ENCODE measurements at places on chromosomes 11 and 22.

- no peak for DNase-seq
Observed at GRCh38 chr22:37641561-37641949, 2.1 kb downstream of the SH3BP1 start.

GRCh38 chr11:108662700-108663099 lies 2.2 kb upstream of the DDX10 start:
- no peak for DNase-seq

DNA sequence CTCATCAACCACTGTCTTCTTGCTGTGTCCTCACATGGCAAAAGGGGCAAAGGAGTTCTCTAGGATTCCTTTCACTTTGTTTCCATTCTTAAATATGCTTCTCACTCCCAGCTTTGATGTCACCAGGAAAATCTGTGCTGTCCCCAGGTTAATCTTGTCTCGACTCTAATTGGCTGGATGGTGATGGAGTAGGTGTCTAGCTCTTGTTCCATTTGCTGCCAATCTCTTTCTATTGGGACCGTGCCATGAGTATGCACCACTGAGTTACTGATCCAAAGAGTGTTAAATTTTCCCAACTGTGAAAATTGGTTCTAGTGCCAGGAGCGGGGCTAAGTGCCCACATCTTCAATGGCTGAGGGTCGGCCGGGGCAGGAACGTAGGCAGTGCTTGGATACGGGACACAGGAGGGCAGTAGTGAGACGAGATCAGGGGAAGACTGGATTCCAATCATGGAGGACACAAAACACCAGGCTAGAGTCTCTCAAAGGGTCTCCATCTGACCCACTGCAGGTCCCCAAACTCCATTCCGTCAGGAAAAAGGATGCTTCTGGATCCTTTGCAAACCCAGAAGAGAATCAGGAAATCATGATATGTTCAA lies 47.7 kb upstream of the CSNK2A3 start:
- no peak for DNase-seq

DNA sequence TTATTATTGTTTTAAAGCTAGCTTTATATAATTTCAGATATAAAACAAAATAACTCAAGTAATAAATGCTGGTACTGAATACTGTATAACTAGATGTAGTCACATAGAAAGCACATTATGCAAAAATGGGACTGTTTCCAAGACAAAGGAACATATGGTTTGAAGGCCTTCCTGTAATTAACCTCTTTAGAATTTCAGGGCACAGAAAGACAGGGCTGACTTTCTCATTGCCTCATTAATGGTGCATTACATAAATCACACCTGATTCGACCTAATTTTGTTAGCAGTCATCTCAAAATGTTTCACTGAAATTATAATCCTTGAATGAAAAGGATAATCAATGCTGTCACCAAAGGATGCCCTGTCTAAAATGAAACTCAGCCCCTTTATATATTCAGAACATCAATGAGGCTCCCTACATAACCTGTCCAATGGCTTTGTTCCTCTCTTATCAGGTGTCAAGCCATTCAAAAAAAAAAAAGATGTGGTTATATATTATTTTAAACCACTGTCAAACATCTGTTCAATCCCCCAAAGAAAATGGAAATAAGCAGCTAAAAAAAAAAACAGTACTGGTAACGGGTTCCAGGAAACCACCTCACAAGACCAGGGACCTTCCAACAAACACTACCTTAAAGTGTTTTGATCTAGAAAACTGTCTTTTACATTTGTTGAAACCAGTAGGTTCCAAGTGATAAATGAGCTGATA lies 77.4 kb downstream of the FAM168A start:
- DNase-seq, result no peak

DNA sequence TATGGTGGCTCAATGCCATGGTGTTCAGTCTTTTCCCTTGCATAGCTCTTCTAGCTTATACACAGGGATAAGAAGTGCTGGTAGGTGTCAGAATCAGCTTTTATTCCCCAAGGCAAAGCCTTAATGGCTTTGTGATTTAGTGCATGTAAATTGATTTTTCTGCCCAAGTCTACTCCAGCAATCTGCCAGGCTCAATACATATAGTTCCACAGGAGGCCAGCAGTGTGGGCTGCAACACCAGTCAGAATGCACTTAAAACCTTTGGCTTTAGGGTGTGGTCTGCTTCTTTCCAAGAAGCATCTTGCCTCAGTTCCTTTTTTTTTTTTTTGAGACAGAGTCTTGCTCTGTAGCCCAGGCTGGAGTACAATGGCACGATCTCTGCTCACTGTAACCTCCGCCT lies 14.5 kb upstream of the CAPRIN1 start:
- no peak for DNase-seq

DNA sequence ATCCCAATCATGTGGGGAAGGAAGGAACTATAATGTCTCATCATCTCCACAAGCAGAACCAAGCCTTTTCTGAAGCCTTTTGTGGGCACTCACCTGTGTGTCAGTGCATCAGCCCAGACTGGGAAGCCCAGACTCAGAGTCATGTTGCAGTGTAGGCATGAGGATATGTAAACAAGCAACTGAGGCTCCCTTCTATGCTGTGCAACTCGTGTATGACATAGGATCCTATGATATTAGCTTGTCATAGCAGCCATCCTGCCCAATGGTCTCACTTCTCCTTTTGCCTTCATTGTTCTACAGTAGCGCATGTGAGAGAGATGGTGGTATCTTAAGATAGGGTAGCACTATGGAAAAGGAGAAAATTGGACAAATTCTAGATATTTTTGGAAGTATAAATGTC lies 103.4 kb upstream of the OLFML1 start:
- no peak for DNase-seq

DNA sequence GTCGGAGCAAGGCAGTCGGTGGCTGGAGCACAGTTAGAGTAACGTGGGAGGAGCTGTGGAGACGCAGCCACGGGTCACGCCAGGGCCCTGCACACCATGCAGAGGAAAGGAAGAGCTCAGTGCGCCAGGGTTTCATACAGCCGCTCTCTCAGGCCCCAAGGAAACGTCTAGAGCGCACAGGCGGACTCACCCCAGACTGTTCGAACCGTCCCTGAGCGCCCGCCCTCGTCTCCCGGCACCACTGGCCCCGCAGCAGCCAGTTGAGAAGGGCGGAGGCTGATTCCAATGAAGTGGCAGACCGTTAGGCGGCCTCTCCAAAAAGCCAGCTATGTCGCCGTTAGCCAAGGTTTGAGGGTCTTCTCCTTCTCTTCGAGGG lies 483 bp upstream of the HYLS1 start:
- DNase-seq, result no peak

- peak; percentile 64 for DNase-seq
Observed at GRCh38 chr11:87722756-87723565, 452.3 kb downstream of the RAB38 start.

- DNase-seq, result no peak
Observed at GRCh38 chr11:11735586-11735985, 106.2 kb upstream of the USP47 start.

GRCh38 chr22:39414377-39414776 lies 14.8 kb downstream of the TAB1 start:
- no peak for DNase-seq

- DNase-seq, result no peak
Observed at GRCh38 chr22:33832558-33833151, 87.6 kb downstream of the LARGE1 start.

- DNase-seq, result no peak
Observed at GRCh38 chr11:121035169-121035755, 11.4 kb downstream of the TBCEL start.

DNA sequence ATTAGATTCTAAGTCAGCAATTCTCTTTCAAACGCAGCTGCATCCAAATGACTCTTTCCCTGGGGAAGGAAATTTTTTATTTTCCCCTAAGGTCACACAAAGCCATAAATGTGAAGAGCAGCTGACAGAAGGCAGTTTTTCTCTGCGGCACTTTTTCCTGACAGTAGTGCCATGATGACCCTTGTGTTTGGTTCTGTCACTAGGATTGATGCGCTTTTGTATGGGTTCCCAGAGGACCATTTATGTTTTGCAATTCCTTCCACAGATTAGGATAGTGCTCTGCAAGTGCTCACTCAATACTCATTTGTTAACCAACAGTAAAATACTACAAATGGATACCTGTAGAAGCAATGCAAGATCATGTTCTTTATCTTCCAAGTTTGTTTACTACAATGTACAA lies 359.6 kb upstream of the CTSC start:
- DNase-seq, result no peak

GRCh38 chr22:44588348-44588747 lies 90.3 kb upstream of the RTL6 start:
- no peak for DNase-seq

DNA sequence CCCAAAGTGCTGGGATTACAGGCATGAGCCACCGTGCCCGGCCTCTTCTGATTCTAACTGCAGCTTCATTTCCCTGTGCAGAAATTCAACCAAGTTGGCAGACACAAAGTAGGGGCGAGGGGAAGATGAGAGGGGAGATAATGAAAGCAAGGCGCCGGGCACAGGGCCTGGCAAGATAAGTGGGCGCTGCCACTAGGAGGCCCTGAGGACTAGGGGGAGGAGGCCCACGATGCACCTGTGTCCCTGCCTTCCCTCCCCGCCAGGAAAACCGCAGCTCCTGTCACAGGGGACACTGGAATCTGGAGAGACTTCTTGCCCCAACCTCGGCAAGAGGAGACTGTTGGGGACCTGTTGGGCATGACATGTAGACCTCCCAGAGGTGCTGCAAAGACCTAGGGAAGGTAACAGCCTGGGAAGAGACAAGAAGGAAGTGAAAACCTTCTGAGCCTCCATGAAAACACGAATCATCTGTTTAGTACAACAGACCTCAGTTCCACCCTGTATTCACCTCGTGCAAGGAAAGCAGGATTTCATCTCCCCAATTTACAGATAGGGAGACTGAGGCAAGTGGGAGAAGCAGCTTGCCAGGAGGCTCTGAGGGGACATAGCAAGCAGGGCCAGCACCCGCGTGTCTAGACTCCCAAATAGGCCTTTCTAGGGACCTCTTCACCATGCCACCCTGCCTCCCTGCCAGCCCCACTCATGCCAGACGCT lies 3.1 kb upstream of the LGALS1 start:
- no peak for DNase-seq

DNA sequence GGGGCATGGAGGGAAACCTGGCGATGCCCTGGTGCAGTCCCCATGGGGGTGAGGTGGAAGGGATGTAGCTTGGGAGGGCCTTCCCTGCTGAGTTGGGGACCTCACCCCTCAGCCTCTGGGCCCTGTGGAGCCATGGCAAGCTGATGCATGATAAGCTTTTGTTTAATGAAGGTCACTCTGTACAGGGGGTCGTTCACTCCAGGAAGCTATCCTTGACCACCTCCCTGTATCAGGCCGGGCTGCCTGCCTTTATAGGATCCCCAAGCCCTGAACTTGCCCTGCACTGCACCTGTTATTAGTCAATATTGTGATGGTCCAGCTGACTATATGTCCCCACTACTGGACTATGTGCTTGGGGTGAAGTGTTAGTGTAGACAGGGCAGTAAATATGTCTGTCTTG lies 49.7 kb upstream of the MYEOV start:
- no peak for DNase-seq

GRCh38 chr11:104897891-104898684 lies at the start of gene CASP12:
Gene CASP12, minus strand, starts transcription at chr11:104898460.
- DNase-seq, result no peak

GRCh38 chr11:36237391-36237790 lies 51.8 kb downstream of the COMMD9 start:
- DNase-seq, result no peak

DNA sequence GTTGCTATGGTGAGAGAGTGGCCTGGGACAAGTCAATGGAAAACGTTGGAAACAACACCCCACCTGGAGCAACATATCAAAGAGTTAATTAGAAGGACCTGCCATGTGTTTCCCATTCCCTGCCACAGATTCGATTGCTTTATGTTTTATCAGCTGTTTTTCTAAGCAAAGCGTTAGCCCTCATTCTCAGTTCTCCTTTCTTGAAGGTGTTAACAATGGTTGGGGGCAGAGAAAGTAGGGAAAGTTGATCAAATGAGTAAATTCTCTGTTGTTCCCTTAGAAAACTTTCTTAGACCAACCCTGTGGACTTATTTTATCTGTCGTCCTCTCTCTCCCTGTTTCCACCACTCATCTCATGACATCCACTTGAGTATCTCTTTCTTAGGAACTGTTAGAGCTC lies 102.5 kb downstream of the ADAMTS15 start:
- DNase-seq, result no peak

DNA sequence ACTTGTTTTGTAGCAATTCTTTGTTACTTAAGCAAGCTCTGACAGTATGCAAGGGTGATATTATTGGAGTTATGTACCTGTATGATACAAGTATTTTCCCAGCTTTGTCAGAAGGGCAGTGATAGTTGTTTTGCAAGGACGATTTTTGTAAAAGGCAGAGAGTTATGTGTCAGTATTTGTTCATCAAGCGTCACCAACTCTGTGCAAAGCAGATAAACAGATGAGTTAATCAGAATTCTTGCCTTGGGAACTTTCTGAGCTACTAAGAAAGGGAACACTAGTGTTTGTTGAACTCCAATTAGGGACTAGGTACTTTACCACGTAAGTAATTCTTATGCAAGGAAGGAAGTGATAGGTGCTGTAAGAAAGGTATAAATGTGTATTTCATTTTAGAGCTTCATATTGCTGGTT lies 1.4 kb downstream of the USP47 start:
- DNase-seq, result peak; percentile 80

DNA sequence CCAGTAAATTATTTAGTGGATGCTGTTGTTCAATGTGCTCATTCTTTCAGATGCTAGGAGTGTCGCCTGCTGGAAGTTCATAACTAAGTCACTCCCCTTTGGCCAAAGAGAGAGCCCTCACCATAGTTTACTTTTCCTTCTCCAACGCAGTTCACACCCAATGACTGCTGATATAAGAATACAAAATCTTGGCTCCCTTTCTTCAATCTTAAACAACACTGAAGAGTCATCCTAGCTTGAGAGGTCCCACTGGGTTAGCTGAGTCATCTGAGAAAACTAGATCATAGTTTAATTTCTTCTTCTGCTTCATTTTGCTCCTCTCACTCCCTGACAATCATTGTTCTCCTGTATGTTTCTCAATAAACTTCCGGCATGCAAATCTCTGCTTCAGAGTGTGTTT lies 5.4 kb upstream of the OR52L1 start:
- DNase-seq, result no peak

- no peak for DNase-seq
Observed at GRCh38 chr11:71456294-71456693, 3.3 kb downstream of the NADSYN1 start.

All from M059J (cell line).